ENCODE measurements at places on chromosomes 2 and 18.
A peak's percentile ranks its signal among the peaks of the same experiment; 100 is the strongest.

DNA sequence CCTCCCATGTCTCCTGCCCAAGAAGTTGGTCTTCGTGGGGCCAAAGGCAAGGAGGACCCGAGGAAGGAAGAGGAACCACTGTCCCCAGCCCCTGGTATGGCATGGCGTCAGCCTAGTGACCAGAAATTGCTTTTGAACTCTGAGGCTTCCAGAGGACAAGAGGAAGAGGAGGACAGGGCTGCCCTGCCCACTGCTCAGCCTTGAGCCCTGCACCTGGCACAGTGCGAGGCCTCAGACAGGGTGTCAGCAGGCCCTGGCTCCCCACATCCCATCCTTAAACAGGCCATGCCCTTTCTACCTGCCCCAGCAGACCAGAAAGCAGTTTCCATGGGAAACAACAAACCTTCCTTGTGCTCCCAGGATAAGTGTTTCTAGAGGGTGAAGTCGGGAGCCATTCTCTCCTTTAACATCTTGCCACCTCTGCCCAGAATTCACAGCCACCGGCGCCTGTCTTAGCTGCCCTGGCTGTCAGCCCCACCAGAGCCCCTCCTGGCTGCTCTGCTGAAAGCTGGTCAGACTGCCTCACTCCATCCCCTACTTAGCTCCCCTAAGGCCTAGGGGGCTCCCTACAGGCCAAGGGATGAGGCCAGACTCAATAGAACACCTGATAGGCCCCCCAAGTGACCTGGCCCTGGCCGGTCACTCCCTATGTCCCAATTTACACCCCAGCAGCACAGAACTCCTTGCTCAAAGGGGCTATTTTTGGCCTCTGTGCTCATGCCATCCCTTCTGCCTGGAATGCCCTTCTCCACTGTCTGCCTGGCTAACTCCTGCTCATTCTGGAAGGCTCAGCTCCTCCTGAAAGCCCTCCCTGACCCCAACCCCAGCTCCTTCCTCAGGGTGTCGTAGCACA, 20.6 kb downstream of the ATOH8 start:
- DNase-seq = no peak

DNA sequence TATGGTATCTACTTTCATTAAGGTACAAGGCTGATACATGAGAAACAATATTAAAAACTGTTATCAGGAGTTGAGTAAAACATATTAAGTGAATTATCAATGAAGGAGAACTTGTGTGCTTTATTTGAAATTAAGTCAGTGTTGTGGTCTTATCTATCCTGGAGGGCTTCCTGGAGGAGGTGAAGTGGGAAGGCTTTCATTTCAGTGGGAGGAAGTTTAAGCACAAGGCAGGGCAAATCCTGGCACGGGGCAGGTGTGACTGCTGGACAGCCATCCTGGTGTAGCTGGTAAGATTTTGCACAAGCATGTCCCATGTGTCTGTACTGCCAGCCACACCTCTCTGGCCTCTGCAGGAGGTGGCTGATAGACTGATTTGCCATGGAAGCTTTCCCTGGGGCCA, 159.7 kb upstream of the SKOR2 start:
- DNase-seq = no peak

DNA sequence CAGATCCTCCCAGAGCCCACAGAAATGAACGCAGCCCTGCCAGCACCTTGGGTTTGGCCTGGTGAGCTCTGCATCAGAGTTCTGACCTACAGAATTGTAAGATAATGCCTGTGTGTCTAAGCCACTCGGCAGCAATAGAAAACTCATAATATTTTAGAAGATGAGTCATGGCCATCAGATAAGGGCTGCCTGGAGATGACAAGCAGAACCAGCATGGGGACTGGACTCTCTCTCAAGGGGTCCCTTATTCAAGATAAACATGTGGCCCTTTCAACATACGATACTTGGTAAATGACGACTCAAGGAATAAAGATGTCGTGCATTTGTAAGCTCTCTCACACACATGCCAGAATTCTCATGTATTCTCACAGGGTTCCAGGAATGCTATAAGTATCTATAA, 8.5 kb upstream of the AGAP1 start:
- no peak for DNase-seq

GRCh38 chr2:69465513-69466456, 28.6 kb upstream of the NFU1 start:
- no peak for DNase-seq

DNA sequence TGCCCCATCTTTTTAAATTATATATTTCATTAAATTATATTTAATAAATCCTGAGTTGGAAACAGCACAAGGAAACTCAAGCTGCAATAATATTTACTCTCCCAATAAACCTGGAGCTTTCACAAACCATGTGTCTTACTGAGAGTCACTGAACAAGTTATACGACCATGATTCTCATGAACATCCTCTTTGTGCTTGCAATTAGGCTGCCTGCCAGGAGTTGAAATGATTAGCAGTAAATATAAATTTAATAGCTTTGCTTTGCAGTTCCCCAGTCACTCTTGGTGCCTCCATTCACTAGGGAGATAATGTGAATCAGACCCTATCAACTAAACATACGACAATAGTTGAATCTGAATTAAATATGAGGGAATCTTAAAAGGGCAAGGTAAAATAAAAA, 905.1 kb downstream of the NRXN1 start:
- no peak for DNase-seq

GRCh38 chr2:226995625-226996041, 159.8 kb downstream of the RHBDD1 start:
- DNase-seq = no peak

- DNase-seq = no peak
Observed at GRCh38 chr2:27958711-27959378, 68.3 kb downstream of the BABAM2 start.

DNA sequence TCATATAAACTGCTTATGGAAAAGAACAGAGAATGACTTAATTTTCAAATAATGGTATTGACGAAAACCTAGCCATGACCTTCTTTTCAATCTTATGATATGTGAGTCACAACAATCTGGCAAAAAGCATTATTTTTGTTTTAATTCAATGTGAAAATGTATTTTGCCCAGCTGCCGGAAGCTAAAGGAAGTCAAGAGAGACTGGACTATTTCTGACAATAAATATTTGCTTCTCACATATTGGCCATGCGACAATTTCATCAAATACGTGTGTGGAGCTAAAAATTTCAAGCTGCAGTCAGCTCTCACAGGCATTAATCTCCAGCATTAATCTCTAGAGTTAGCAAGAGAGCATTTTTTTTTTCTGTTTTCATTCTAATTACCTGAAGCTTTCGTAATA, 881.0 kb downstream of the CPS1 start:
- no peak for DNase-seq

DNA sequence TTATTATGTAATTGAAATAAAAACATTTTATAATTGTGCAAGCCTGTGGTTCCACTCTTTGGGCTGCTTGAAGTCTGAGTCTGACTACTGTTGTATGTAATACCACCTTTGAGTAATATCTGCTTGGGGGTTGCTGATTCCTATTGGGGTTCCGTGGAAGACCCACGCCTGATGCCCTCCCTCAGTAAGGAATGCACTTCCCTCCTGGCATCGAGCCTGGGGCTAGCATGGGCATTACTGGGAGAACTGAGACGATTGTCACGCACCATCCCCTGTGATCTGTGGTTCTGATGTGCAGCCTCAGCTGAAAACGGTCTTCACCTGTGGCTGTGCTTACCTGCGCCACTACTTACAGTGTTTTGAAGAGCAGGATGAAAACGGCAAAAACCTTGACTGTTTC, 32.7 kb upstream of the RBM44 start:
- DNase-seq = no peak

GRCh38 chr2:98914713-98915580, 21.1 kb downstream of the CRACDL start:
- DNase-seq = no peak

- DNase-seq = no peak
Observed at GRCh38 chr2:199302851-199303250, 154.9 kb downstream of the SATB2 start.

DNA sequence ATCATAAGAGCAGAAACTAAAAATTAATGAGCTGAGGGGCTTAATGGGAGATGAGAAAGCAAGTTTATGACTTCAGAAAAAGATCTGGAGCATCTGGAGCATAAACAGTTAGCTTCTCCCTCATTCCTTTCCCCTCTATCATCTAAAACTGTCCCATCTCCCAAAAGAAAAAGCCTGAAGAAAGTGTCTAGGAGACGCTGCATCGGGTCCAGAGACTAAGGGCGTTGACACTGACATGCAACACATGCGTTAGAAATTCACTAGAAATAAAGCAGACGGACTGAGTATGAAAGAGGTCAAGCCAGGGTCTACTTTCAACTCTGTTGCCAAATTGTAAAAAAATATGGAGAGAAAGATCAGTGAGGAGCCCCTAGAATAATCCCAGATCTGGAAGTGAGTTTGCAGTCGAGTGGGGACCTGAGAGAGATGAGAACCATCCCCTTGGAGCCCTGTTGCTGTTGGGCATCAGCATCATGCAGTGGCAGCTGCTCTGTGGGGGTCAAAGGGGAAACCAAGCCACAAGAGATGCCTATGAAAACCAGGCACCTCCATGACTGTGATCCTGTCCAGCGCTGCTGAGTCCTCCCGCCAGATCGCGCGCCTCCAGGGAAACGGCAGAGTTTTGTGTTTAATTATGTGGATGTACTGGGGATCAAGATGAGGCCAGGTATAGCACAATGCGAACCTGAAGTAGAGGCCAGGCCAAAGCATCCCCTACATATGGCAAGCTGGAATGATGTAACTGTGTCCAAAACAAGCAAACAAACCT, 13.9 kb downstream of the ANTXR1 start:
- no peak for DNase-seq

DNA sequence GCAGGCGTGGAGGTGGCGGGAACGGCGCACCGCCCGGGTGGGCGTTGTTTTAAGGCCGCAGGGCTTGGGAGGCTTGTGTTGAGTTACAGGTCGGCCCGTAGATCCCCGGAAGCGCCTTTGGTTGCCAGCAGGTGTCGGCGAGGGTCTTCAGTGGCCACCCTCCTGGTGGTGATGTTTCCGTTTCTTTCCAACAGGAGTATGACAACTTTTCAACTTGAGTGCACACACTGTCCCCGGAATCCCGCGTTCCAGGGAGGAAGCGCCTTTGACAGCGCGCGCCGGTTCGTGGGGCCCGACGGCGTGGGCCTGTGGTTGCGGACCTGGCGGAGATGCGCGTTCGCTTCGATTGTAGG, 1.0 kb upstream of the HDAC4 start:
- peak; percentile 73 for DNase-seq

DNA sequence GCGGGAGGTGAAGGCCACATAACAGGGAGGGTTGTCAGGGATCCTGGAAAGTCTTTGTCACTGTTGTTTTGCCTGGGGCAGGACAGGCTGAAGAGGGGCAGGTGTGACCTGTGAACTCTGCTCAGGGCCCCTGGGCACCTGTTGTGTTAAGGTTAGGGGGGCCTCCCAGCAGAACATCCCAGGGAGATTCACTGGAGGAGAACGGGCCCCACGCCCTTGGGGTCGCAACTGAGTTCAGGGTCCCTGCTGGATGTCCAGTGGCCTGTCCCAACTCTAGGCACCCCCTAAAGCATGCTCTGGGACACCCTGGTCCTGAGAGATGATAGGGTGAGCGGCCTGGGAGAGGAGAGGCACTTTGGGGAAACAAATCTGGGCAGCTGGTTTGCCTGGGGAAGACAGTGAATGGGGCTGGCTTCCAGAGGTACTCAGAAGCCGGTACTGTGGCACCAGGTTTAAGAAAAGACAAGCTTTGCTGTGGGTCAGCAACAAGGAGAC, 22.9 kb downstream of the GPR35 start:
- no peak for DNase-seq

DNA sequence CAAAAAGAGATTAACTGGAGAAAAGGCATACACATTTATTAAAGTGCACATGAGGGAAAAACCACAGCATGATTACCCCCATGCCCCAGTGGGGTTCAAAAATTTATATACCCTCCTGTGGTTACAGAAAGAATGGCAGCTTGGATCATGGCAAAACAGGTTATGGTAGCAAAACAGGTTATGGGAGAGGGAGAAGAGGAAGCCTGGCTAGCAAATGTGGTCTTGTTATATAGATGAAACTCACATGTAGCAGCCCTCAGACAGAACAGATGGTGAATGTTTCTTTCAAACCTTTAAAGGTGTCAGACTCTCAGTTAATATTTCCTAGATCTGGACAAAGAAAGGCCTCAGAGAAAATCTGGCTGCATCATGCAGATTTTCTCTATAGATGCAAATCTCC, 178.2 kb upstream of the ZC3H15 start:
- DNase-seq = no peak

- DNase-seq = no peak
Observed at GRCh38 chr2:9076210-9076609, 72.7 kb upstream of the MBOAT2 start.

GRCh38 chr2:47219970-47220369, 64.9 kb upstream of the STPG4 start:
- no peak for DNase-seq

GRCh38 chr2:128347701-128348539, 29.3 kb upstream of the HS6ST1 start:
- DNase-seq = peak; percentile 28

DNA sequence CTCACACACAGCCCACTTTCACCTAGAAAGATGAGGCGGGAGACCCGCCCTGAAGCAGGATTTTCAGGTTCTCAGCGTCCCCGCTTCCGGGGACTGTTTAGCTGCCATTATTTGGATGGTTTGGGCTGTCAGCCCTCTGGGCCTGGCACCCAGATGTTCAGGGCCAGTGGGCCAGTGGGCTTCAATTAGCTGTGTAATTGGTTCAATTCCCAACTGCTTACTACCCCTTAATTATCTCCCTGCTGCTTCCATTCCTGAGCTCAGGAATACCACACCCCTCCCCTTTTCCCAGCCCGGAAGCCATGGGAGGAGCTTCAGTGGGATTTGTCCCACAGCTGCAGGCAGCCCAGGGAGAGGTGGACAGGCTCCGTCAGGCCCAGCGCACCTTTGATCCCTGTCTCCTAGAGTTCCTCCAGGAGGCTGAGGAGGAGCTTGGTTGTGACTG, 114.1 kb upstream of the MYCN start:
- DNase-seq = no peak

GRCh38 chr2:210818473-210818872, 262.1 kb downstream of the CPS1 start:
- no peak for DNase-seq

DNA sequence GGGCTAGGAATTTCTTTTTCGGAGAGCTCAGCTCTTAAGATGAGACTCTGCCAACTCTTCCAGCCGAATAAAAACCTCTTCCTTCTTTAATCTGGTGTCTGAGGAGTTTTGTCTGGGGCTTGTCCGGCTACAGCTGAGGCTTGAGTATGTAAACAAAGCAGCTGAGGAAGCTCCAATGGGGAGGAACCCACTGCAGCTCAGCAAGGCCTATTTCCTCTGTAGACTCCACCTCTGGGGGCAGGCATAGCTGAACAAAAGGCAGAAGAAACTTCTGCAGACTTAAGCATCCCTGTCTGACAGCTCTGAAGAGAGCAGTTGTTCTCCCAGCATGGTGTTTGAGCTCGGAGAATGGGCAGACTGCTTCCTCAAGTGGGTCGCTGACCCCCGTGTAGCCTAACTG, 838.7 kb downstream of the CCDC85A start:
- DNase-seq = no peak

DNA sequence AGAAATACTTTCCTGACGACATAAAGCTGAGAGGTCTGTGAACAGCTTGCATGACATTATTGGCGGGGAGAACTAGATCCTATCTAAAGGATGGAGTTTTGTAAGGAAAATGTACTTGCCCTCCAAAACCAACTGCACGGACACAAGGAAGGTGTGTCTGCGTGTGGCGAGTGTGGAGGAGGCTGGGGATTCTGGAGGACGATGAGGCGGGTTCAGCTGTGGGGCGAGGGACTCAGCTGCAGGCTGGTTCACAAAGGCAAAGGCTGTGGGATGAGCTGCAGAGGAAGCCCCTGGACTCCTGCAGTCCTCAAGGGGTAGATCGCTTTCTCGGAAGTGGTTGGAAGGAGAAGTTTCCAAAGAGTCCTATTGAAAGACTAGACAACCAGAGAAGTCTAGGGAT, 48.2 kb downstream of the ACKR3 start:
- DNase-seq = no peak

GRCh38 chr2:7881063-7881462, 800.8 kb upstream of the ID2 start:
- DNase-seq = no peak

Measured in nucleus accumbens (tissue), 56 donors.